NCI-H1436 treated with DMSO at 0.1 percent for 48 hours (cell line): ENCODE measurements at places on chromosomes 1 and 21.

GRCh38 chr1:39332828-39333227, 128.3 kb downstream of the MACF1 start:
- no peak for DNase-seq

DNA sequence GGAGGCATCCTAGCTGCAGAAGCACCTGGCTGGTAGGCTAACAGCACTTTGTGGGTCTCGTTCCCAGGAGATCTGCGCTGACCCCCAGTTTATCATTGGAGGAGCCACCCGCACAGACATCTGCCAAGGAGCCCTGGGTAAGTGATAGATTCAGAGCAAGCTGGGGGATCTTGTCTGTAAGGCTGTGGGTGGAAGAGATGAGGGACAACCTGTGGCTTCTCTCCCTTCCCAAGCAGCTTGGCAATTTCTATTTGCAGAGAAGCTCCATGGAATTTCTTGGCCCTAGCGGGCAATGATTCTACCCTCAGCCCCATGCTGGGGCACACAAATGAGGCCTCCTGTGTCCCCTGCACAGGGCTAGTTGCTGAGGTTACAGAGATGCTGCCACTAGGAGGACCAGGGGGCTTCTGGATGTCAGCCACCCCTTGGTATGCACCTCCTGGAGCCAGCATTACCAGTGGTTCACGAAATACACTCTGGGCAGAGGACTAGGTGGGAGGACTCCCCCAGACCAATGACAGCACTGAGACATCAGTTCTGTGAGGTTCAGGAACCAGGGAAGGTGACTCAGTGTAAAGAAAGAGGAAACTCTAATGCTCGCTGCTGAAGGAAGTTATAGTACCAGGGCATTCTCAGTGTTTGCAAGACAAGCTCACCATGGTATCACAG, 5.5 kb downstream of the CAPN2 start:
- DNase-seq = no peak

- DNase-seq = no peak
Observed at GRCh38 chr1:203128716-203129500, 1.4 kb downstream of the ADORA1 start.

- no peak for DNase-seq
Observed at GRCh38 chr1:36910886-36911540, 123.3 kb downstream of the GRIK3 start.

- DNase-seq = no peak
Observed at GRCh38 chr1:187067160-187067559, 238.4 kb downstream of the PLA2G4A start.

- DNase-seq = no peak
Observed at GRCh38 chr1:231801042-231801585, 174.5 kb downstream of the DISC1 start.

DNA sequence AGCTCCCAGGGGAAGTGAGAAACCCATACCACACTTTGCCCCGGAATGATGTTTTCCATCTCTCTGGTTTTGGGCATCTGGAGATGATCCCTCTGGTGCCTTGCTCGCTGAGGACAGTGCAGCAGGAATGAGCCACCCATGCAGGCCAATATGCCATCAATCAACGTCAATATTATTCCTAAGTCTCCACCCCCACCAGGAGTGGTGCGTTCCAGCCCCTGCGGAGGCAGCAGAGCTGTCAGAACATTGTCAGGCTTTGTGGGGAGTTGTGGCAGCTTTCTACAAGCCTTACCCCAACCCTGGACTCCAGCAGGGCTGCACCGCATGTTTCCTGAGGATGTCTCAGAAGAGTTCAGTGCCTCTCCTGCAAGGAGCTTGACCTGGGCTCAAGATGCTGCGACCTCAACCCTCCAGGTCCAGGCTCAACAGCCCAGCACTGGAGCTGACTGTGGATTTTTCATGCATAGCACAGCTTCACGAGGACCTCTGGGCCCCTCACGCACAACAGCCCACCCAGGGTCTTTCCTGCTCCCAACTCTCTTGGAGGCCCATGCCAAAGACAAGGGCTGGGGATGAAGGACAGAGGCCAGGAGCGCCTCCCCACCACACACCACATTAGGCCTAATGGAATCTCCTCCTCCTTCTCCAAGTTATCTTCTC, 67.5 kb downstream of the PSMG1 start:
- no peak for DNase-seq

DNA sequence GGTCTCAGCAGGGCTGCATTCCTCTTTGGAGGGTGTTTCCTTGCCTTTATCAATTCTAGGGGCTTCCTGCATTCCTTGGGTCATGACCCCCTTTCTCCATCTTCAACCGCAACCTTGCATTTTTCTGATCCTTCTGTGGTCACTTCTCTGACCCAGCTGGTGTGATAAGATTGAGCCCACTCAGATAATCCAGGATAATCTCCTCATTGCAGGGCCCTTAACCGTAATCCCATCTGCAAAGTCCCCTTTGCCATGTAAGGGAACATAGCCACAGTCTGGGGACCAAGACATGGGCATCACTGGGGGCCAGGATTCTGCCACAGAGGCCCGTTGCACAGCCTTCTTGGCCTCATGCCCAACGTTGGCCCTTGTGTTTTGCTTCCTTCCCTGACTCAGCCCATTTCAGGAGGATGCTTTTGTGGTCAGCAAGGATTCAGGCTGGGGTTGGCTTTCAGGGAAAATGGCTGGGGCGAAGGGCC, 35.0 kb upstream of the IL19 start:
- no peak for DNase-seq

GRCh38 chr1:110051262-110051648, 16.8 kb downstream of the STRIP1 start:
- DNase-seq = no peak

DNA sequence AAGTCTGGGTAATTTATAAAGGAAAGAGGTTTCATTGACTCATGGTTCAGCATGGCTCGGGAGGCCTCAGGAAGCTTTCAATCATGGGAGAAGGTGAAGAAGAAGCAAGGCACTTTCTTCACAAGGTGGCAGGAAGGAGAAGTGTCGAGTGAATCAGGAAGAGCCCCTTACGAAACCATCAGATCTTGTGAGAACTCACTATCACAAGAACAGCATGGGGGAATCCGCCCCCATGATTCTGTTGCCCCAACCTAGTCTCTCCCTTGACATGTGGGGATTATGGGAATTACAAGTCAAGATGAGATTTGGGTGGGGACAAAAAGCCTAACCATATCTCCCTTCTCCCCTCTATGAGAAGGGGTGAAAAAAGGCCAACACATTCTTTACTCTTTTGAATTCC, 11.2 kb upstream of the IVNS1ABP start:
- no peak for DNase-seq

DNA sequence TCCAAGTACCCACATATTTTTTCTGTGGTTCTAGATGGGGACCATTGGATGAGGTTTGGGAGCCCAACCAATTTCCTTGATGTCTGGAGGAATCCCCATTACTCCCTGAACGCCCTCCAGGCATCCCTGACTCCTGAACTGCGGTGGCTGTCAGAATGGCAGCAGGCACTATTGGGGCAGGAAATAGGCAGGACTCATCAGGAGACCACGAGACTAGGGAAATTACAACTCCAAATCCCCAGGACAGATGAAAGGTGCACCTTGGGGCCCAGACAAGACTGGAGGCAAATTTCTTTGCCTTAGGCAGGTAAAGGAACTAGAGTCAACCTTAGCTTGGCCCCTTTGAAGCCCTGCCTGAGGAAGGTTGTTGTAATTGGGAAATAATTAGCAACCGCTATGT, 1.1 kb downstream of the CGN start:
- no peak for DNase-seq

DNA sequence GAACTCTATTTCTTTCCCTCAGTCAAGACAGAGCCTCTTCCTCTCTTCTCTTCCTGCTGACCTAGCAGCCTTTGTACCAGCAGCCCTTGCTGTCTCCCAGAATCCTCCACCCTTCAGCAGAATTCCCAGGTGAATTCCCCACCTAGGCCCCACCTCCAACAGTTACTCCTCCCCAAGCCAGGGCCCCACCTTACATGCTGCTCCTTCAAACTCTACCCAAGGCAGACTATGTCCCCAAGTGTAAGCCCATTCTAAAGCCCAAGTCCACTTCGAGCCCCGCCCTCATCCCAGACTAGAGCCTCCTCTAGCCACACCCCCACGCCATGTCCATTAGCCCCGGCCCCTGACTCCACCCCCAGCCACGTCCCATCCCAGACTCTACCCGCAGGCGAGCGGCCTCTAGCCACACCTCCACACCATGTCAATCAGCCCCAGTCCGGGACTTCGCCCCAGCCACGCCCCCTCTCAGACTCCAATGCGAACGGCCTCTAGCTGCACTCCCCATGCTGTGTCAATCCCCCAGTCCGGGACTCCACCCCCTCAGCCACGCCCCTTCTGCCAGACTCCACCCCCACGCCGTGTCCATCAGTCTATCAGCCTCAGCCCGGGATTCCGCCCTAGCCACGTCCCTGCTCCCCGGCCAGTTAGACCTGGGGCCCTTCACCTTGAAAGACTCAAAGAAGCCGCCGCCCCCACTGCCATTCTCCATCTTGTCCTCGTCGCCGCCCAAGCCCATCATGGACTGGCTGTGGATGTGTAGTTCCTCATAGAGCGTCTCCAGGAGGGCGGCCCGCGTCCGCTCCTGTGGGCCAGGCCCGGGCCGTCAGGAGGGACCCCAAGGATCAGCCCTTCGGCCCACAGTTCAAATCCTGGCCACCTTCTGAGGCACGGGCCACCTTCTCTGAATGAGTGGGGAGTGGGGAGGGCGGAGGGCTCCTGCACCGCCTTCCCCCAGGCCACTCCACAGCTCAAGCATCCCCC, 61.3 kb downstream of the RAP1GAP start:
- DNase-seq = no peak

DNA sequence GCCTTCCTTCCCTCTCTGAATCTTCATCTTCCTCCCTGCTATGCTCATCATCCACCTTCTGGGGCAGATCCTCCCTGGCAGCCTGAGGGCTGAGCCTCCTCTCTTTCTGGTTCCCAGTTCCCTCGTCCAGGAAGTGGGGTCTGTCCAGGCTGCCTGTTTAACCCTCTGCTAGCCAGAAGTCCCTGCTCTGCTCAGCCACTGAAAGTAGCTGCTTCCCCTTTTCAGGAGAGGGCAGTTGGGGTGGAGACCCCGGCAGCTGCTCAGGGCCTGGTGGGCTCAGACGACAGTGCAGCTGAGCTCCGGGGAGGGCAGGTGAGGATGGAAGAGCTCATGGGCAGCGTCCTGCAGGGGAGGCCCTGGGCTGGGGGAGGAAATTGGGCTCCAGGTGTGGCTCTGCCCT, 43.1 kb upstream of the ETV3 start:
- DNase-seq = no peak

DNA sequence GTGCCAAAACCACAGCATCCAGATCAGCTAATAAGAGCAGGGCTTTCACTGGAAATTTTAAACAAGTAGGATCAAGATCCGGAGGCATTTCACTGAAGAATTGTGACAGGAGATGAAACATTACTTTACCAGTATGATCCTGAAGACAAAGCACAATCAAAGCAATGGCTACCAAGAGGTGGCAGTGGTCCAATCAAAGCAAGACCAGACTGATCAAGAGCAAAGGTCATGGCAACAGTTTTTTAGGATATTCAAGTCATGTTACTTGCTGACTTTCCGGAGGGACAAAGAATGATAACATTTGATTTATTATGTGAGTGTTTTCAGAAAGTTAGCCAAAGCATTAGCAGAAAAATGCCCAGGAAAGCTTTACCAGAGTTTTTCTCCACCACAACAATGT, 8.2 kb downstream of the ZSWIM5 start:
- no peak for DNase-seq

DNA sequence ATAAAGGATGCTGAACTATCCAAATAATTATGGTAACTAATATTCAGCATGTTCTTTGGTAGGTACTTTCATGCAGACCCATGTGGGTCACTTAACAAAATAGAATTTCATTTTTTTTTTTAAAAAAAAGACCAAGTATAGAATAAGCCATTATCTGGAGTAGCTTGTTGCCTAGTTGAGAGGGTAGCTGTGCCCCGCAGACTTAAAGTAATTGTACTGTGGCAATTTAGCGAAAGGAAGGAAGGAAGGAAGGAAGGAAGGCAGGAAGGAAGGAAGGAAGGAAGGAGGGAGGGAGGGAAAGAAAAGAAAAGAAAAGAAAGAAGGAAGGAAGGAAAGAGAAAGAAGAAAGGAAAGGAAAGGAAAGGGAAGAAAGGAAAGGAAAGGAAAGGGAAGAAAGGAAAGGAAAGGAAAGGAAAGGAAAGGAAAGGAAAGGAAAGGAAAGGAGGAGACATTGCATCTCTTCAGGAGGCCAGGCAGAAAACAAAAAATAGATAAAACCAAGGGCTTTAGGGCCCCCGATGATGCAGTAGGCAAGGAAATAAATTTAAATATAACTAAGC, 35.3 kb upstream of the C1orf21 start:
- no peak for DNase-seq

DNA sequence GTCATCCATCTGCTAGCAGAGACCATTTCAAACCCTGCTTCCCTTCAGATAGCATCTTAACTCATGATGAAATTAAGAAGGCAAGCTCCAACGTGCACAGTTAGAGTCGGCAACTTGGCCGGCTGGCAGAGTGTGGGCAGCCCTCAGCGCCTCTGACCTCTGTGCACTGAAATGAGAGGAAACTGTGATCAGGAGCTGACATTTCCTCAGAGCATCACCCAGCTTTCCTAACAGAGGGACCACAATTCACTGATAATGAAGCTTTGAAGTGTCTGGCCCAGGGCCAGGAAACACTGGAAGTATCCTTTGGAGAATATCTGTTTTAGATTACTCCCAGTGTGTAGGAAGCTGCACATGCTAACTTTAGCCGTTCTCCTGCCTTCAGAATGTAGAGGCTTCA, 145.0 kb upstream of the ZC3H11B start:
- no peak for DNase-seq

GRCh38 chr1:64581135-64581842, 111.4 kb downstream of the CACHD1 start:
- no peak for DNase-seq

- no peak for DNase-seq
Observed at GRCh38 chr1:231395076-231395997, 26.8 kb downstream of the EGLN1 start.

- DNase-seq = no peak
Observed at GRCh38 chr1:183498342-183498991, 26.2 kb downstream of the SMG7 start.

DNA sequence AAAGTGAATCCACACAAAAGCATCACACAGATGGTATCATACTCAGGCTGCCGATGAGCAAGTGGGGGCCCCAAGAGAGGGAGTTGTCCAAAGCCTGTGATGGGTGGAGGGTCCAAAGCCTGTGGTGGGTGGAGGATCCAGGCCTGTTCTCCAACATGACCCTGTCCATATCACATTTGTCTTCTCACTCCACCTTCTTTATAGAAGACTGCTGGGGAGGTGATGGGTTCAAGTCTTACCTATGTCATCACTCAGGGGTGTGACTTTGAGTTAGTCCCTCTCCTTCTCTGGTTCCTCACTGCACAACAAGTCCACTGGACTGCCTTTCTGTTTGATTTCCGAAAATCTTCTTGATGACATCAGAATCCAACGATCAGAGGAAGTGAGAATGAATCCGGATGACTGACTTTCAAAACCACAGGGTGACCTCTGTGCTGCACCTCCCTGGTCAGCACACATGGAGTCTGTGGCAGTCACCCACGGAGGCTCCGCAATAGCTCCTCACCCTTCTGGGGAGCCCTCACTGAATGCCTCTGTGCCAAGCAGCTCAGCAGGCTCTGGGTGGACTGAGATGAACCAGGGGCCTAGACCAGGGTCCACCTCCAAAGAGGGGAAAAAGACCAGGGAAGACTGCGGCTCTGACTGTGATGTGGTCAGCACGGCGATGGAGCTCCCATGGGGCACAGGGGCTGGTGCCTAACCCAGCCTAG, 166.8 kb downstream of the HIVEP3 start:
- no peak for DNase-seq
